Fibroblast of lung (primary cell): ENCODE measurements at places on chromosomes 7 and 10. TPM values are rescaled to one million over a fixed set of nuclear protein-coding genes. Genes with fewer than 3 reads are reported as not detected.

The CCM2 gene
- 40.6 and 52.4 TPM in 2 replicates for total RNA-seq

The ATP6V0A4 gene
- total RNA-seq, result not detected in 2 replicates

The SP4 gene
- 4.9 and 8.8 TPM in 2 replicates for total RNA-seq

The CAMK2B gene
- 0.17 and 0.26 TPM in 2 replicates for total RNA-seq

The ADD3 gene
- 93.0 and 114 TPM in 2 replicates for total RNA-seq

The STOX1 gene
- total RNA-seq, result under 0.01 TPM in 2 replicates

The GATA3 gene
- total RNA-seq, result not detected in 2 replicates

The LIPK gene
- not detected in 2 replicates for total RNA-seq

DNA sequence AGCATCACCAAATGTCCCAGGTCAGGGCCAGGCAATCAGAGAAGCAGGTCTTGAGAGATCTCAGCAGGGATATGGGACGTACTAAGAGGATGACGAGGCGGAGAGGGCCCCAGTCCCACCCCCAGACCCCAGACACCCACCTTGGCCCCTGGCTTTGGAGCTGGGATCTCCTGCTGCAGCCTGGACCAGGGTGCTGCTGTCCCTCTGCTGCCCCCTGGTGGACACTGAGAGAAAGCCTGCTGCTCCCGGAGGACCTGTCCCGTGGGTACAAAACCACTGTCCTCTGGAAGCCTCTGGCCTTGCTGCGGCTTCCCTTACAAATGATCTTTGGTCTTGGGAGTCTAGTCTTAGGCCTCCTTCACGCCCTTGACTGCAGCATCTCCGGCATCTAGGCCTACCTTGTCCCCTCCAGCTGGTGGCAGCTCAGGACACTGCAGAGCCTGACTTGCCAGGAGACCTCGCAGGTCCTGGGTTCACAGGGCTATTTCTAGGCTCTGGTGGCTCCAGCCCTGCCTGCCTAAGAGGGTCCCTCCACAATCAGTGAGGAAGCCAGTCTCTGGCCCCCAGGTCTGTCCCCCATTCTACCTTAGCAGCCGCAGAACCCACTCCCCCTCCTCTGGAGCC, 97.1 kb downstream of the RGS10 start:
- H3K27ac ChIP-seq, result peak overlapping the region; percentile 30
- H3K4me1 ChIP-seq, result peaks cover 23% of the 10 kb centered on the region
- H3K4me3 ChIP-seq, result no peak overlapping the region
- H3K36me3 ChIP-seq, result peaks cover 17% of the 10 kb centered on the region
- H3K27me3 ChIP-seq, result no peaks in the 10 kb centered on the region

GRCh38 chr10:13437026-13437555, 89.0 kb upstream of the SEPHS1 start:
- no peak overlapping the region for H3K27ac ChIP-seq
- no peak for DNase-seq
- no peaks in the 10 kb centered on the region for H3K4me1 ChIP-seq
- H3K27me3 ChIP-seq, result peaks cover 19% of the 10 kb centered on the region

- H3K36me3 ChIP-seq, result no peaks in the 10 kb centered on the region
- H3K27me3 ChIP-seq, result no peaks in the 10 kb centered on the region
- H3K27ac ChIP-seq, result no peak overlapping the region
- H3K4me1 ChIP-seq, result peaks cover 4% of the 10 kb centered on the region
- DNase-seq, result peak; percentile 78
Measured at GRCh38 chr7:129644634-129645230, 33.2 kb downstream of the NRF1 start.

- H3K27ac ChIP-seq, result no peak overlapping the region
- DNase-seq, result no peak
- H3K36me3 ChIP-seq, result no peaks in the 10 kb centered on the region
- H3K27me3 ChIP-seq, result peaks cover 2% of the 10 kb centered on the region
- no peak overlapping the region for H3K4me3 ChIP-seq
Measured at GRCh38 chr10:133096616-133097269, 9.0 kb downstream of the ADGRA1 start.

DNA sequence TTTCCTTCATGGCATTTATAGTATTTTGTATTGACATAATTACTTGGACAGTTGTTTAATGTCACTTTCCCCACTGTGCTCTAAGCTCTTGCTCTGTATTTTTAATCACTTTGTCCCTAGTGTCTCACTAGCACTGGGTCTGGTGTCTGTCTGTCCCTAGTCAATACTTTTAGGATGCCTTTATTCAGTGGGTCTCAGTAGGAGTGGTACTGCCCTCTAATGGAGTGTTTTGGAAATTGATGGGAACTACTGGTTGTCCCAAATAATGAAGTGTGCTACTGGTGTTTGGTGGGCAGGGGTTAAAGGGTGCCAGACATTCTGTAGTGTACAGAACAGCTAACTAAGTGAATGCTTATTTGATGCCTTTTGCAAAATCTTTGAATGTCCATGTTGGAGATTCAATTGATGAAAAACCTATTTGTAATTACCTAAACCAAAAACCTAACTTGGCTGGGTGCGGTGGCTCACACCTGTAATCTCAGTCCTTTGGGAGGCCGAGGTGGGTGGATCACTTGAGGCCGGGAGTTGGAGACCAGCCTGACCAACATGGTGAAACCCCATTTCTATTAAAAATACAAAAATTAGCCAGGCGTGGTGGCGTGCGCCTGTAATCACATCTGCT, 33.3 kb downstream of the CDK14 start:
- H3K36me3 ChIP-seq, result no peaks in the 10 kb centered on the region
- DNase-seq, result peak; percentile 43
- no peak overlapping the region for H3K4me3 ChIP-seq
- no peak overlapping the region for H3K27ac ChIP-seq
- H3K27me3 ChIP-seq, result no peaks in the 10 kb centered on the region

- H3K27ac ChIP-seq, result no peak overlapping the region
- no peak overlapping the region for H3K4me3 ChIP-seq
- no peaks in the 10 kb centered on the region for H3K27me3 ChIP-seq
- H3K36me3 ChIP-seq, result no peaks in the 10 kb centered on the region
- DNase-seq, result no peak
Measured at GRCh38 chr10:34281661-34282582, 533.2 kb downstream of the PARD3 start.

GRCh38 chr7:141976524-141977245, 3.1 kb upstream of the TAS2R38 start:
- DNase-seq, result no peak
- no peaks in the 10 kb centered on the region for H3K27me3 ChIP-seq
- H3K4me3 ChIP-seq, result no peak overlapping the region
- H3K36me3 ChIP-seq, result no peaks in the 10 kb centered on the region
- no peaks in the 10 kb centered on the region for H3K4me1 ChIP-seq
- no peak overlapping the region for H3K27ac ChIP-seq

- H3K27ac ChIP-seq, result no peak overlapping the region
- DNase-seq, result no peak
- no peaks in the 10 kb centered on the region for H3K27me3 ChIP-seq
Measured at GRCh38 chr10:132691711-132692153, 94.2 kb downstream of the NKX6-2 start.

DNA sequence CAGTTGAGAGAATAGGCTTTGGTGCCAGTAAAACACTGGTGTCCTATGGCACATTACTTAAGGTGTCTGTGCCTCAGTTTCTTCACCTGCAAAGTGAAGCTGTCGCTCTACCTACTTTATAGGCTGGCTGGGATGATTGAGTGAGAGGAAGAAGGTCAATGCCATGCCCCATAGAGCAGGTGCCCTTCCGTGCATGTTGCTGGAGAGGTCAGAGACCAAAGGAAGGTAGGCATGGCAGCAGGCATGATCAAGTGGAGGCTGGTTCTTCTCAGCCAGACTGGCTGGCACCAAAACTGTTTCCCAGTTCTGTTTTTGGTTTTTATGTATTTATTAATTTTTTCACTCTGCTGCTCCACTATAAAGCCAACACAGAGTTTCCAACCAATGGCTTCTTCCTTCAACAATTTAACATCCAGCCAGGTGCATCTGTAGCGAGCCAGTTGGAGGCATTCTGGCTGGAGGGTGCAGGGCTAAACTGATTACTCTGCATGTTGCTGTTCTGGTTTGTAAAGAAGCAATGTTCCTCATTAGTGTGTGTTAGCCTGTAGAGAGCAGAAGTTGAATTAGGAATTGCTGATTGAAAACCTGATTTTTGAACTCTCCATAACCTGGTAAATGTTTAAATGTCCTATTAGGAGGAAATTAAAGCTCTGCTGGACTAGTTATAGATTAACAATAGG, 144.3 kb upstream of the TNS3 start:
- no peaks in the 10 kb centered on the region for H3K27me3 ChIP-seq
- no peak for DNase-seq
- H3K4me3 ChIP-seq, result no peak overlapping the region
- H3K36me3 ChIP-seq, result no peaks in the 10 kb centered on the region
- H3K27ac ChIP-seq, result no peak overlapping the region
